Chondrocyte (in vitro differentiated cells): ENCODE measurements at places on chromosomes 5 and 9. TPM values are rescaled to one million over a fixed set of nuclear protein-coding genes. Genes with fewer than 3 reads are reported as not detected.
A peak's percentile ranks its signal among the peaks of the same experiment; 100 is the strongest.

DEPDC1B gene
- 1.2 to 2.3 TPM (median 1.5 TPM) in 3 replicates for total RNA-seq

PRRC1 gene
- 106 to 133 TPM (median 109 TPM) in 3 replicates for total RNA-seq

KIF20A gene
- 5.2 to 15.9 TPM (median 14.3 TPM) in 3 replicates for total RNA-seq

ABHD17B gene
- total RNA-seq = 12.2 to 14.2 TPM (median 12.5 TPM) in 3 replicates

ELOVL7 gene
- total RNA-seq = 0.22 to 0.40 TPM (median 0.28 TPM) in 3 replicates

ZNF300 gene
- 4.0 to 8.6 TPM (median 4.2 TPM) in 3 replicates for total RNA-seq

LCN12 gene
- total RNA-seq = 0.51 to 0.60 TPM in 2 of 3 replicates, not detected in the other

PCDHB4 gene
- total RNA-seq = 2.0 to 5.4 TPM (median 2.0 TPM) in 3 replicates

COL5A1 gene
- 2,235 to 2,410 TPM (median 2,315 TPM) in 3 replicates for total RNA-seq

FYB1 gene
- not detected in 3 replicates for total RNA-seq

CCL27 gene
- total RNA-seq = not detected in 3 replicates

NME5 gene
- 1.7 to 5.0 TPM (median 2.0 TPM) in 3 replicates for total RNA-seq

CCNG1 gene
- total RNA-seq = 70.5 to 90.6 TPM (median 80.0 TPM) in 3 replicates

FCN1 gene
- not detected in 3 replicates for total RNA-seq

DNA sequence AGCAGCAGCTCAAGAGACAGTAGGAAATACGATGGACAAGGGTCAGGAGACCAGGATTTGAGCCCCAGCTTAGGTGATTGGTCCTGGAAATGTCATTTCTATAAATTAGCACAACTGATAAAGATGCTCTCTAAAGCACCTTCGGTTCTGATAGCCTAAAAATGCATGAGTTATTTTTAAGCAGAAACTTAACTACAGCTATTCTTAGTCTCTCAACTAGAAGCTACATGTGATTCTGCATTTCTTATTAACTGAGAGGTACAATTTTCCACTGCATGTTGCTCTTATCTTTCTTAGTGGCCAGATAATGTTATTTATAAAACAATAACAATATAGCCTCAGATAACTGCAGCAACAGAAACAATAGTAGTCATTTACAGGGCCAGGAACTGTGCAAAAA, 136.4 kb downstream of the GRIA1 start:
- DNase-seq = no peak

GRCh38 chr9:6212722-6213375, 2.8 kb upstream of the IL33 start:
- no peak for DNase-seq

- DNase-seq = no peak
Observed at GRCh38 chr9:119095072-119095471, 274.2 kb downstream of the BRINP1 start.

- no peak for DNase-seq
Observed at GRCh38 chr5:8683496-8683895, 814.5 kb downstream of the MTRR start.

DNA sequence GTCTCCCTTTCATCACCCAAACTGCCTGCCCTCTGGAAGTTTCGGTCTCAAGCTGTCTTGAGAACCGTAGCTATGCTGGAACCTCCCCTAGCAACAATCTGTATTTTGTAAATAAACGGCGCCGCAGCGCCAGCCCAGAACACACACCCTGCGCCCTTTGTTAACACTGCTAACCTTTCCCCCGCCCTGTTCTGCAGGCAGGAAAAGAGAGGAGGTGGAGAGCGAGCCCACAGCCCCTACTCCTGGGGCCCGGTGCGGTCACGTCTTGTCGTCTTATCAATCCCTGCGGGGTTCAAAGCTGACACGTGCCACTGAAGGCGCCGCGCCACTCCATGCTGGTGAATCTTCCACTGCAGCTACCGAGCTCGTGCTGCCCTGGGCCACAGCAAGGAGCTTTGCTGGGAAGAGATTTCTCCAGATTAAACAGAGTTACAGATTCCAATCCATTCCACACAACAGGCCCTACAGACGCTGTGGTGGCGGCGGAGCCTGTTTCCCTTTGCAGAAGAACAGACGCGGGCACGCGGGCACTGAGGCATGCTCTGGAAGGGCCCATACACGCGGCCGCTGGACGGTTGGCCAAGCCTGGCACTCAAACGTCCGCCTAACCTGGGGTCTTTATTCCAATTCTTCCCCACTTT, 25.3 kb downstream of the ZDHHC11B start:
- no peak for DNase-seq

GRCh38 chr5:153562189-153562588, 71.7 kb downstream of the GRIA1 start:
- no peak for DNase-seq

- no peak for DNase-seq
Observed at GRCh38 chr5:149420545-149421371, 41.7 kb upstream of the IL17B start.

DNA sequence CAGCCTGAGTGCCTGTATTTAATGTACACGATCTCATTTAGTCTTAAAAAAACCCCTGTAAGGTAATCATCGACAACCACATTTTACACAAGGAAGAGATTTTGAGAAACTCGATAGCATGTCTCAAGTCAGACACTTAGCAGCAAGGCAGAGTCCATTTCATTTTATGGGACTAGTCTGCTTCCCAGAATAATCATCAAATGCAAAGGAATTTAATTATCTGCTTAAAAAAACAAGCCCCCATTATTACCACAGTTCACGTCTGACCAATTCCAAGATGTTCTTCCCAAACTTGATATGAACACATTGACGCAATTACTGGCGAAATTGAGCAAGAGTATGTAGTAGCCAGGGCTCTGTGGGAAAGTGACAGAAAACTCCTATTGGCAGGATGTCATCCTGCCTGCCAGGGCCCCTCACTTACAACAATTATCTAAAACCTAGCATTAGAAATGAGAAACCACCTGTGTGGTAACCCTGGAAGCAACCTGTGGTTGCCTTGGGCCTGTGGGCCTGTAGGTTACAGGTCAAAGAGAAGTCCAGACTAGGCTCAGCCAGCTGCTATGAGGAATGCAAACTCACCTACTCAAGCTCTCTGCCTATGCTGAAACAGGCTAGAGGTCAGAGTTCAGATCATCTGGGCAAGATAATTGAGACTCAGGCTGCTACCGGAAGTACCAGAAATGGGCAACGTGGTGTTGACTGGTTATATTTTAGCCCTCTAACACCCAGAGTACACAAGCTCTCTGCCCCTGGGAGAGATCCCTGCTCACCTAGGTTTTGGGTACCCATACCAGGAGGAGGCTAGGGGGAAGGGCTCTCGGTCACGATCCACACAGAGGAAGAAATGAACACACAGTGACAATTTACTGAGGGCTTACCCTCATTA, 1.6 kb downstream of the B4GALT1 start:
- no peak for DNase-seq

DNA sequence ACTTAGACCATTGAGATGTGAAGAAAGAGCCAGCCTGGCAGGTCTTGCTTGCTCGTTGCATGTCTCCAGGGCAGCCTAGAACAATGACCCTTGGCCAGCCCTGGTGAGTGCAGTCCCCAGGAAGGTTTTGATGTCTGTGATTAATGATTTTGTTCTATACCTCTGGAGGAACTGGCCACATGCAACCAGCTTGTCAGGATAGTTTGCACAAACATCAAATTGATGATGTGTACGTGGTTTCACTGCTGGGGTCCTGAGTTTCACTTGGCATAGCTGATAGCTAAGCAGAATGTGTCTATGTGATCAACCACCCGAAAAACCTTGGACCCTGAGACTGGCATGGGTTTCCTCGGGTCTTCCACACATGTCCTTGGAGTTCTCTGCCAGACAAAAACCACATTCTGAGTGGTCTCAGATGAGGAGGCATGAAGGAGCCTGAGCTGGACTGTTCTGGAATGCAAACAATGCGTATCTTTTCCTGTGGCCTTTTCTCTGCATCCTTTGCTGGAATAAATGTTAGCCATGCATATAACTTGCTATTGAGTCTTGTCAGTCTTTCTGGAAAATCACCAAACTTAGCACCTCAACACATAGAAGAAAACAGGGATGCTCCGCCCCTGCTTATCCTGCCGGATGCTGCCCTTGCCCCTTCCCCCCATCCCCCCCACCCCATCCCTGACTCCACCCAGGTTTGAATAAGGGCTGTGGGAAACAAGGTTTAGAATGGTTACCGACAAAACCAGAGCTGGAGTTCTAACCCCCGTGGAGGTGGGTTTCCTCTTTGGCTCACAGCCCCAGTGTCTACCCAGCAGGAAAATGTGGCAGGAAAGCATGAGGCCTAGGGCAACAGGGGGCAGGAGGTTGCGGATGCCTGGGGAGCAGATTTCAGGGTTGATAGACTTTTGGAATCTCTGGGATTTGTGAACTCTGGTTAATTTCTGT, 50.1 kb upstream of the ANKRD33B start:
- DNase-seq = no peak

DNA sequence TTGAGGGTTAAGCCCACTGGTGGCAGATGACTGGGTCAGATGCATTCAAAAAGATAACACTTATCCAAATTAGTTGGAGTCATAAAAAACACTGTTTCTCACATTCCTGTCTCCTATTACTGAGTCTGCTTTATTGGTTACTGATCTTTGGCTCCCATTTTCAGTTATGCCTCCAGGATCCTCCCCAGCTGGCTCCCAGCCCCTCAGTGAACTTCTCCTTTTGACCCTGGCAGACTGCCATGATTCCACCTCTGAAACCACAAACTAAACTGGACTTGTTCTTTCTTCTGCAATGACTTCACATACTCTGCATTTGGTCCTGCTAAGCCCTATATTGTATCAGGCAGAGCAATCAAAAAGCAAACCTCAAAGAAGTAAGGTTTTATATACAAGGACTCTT, 860.8 kb upstream of the DMAC1 start:
- no peak for DNase-seq

DNA sequence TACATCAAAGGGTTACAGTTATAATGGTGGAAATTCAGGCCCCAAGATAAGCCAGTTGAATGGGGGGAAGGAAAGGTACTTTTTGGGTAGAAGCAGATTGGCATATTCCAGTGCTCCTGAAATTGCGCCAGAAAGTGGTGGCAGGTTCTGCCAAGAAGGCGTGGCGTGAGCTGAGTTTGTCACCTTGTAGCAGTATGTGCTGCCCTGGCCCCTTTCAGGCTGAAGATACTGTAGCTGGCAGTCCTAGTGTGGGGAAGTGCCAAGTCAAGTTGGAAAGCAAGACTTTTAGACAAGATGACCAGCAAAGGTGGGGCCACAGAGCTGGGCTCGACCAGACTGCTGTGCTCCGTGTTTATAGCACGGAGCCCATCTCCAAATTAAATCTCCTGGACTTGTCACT, 133.6 kb upstream of the GLRA1 start:
- no peak for DNase-seq

DNA sequence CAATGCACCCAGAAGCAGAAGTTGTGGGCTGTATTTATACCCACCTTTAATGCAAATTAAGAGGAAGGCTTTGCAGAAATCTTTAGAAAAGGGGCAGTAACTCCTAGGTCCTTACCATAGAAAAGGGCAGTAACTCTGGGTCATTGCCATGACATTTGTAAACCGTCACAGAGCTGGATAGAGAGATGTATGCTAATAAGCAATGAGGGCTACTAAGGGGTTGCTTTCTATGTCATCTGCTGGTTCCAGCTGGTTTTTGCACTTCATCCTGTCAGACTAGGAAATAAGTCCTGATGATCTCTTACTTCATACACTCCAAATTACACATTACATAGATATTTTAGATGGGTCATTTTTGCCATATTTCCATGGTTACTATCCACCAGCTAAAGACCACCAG, 299.1 kb upstream of the TYRP1 start:
- DNase-seq = no peak

DNA sequence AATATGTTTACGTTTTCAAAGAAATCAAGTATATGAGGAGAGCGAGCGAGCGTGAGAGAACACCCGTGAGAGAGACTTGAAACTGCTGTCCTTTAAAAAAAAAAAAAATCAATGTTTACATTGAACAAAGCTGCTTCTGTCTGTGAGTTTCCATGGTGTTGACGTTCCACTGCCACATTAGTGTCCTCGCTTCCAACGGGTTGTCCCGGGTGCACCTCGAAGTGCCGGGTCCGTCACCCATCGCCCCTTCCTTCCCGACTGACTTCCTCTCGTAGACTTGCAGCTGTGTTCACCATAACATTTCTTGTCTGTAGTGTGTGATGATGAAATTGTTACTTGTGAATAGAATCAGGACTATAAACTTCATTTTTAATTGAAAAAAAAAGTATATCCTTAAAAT, 97.0 kb downstream of the PDE6A start:
- peak; percentile 72 for DNase-seq

DNA sequence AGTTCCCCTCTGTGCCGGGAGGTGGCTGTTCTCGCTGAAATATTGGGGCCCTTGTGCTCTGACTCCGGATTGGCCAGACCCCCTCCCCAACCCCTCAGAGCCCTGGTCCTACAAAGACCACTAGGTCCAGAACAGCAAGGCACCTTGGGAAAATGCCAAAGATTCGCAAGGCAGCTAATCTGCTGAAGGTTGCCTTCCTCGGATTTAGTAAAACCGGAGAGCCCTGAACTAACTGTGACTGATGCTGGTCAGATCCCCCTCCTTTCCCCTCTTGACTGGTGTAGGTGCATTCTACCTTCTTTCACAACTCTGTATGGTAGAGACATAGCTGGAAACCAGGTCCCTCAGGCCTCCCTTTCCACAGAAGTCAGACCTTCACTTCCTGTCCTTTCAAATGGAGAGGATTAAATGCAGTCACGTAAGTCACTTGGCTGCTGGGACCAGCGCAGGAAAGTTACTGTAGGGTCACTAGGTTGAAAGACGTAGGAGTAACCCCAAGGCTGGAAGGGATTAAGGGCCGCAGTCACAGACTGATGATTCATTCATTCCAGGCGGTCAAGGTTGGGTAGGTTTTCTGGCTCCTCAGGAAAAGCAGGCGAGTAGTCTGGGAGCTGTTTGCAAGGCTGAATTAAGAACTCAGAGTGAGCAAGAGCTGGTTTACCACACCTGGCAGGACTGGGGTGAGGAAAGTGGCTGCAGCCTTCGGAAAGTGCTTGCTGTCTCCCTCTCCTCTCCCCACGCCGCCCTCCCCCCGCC, 5.3 kb downstream of the BARX1 start:
- DNase-seq = no peak

- no peak for DNase-seq
Observed at GRCh38 chr9:129154866-129155477, 23.1 kb downstream of the IER5L start.

- DNase-seq = no peak
Observed at GRCh38 chr5:57448287-57448686, 34.3 kb downstream of the ACTBL2 start.

- peak; percentile 86 for DNase-seq
Observed at GRCh38 chr9:133166392-133166791, 2.7 kb upstream of the GBGT1 start.

GRCh38 chr5:76809141-76809540, 9.7 kb upstream of the F2RL1 start:
- DNase-seq = no peak

- DNase-seq = no peak
Observed at GRCh38 chr5:103336941-103337340, 78.4 kb downstream of the MACIR start.
